ENCODE measurements at places on chromosomes 13 and 19.

DNA sequence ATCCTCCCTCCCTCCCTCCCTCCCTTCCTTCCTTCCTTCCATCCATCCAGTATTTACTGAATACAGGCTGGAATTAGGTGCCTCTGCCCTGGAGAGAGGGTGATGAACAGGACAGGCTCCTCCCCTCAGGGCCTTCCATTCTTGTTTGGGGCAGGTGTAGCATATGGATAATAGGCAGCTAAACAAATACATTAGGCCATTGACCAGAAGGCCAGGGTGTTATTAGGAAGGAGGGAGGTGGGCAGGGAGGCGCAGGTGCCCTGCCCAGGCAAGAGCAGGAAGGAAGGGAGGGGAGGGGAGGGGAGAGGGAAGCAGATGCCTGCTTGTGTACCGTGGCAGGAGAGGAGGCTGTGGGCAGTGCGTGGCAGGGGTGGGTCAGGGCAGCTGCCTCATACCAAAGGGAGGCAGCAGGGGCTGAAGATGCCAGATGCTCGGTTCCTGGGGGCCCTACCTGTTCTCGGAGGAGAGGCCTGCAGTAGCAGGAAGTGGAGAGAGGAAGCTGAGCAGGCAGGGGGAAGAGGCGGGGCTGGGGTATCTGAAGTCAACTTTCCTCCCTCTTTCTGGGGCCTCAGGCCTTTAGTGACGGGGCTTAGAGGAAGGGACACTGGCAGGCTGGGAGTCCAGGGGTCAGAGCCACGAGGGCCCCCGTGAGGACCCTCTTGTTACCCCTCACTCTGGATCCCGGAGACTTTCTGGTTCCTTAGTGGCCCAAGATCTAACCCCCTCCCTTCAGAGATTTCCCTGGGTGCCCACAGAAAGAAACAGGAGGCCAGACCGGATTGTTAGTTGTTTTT lies at the start of gene RINL:
RINL (minus strand) TSS at position 495 of the 794 bp plus-strand sequence. CDS start 1,533 bp downstream, outside the sequence.
- peak; percentile 93 for DNase-seq

- no peak for DNase-seq
Measured at GRCh38 chr19:5292453-5292821, 48.2 kb downstream of the PTPRS start.

GRCh38 chr19:14614099-14614412 lies 31.2 kb downstream of the CLEC17A start:
- DNase-seq: no peak

DNA sequence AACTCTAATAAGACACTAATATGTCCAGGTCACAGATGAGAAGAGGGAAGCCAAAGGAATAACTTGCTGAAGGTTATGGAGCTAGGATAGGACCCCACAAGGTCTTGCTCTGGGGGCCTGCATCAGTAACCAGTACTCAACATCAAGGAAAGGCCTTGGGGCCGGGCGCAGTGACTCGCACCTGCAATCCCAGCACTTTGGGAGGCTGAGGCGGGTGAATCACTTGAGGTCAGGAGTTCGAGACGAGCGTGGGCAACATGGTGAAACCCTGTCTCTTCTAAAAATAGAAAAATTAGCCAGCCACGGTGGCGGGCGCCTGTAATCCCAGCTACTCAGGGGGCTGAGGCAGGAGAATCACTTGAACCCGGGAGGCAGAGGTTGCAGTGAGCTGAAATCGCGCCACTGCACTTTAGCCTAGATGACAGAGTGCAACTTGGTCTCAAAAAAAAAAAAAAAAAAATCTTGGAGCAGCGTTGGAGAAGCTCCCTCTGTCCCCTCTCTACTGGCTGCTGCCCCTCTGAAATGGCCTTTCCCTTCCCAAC lies 1.8 kb downstream of the LONP1 start:
- no peak for DNase-seq

- DNase-seq: no peak
Measured at GRCh38 chr19:53394522-53394973, 401 bp upstream of the ZNF765 start.

- DNase-seq: peak; percentile 57
Measured at GRCh38 chr13:77697217-77698103, at the start of gene SLAIN1. Gene SLAIN1, plus strand, starts transcription at chr13:77697687. Its CDS starts 227 bp downstream, at chr13:77697914.

DNA sequence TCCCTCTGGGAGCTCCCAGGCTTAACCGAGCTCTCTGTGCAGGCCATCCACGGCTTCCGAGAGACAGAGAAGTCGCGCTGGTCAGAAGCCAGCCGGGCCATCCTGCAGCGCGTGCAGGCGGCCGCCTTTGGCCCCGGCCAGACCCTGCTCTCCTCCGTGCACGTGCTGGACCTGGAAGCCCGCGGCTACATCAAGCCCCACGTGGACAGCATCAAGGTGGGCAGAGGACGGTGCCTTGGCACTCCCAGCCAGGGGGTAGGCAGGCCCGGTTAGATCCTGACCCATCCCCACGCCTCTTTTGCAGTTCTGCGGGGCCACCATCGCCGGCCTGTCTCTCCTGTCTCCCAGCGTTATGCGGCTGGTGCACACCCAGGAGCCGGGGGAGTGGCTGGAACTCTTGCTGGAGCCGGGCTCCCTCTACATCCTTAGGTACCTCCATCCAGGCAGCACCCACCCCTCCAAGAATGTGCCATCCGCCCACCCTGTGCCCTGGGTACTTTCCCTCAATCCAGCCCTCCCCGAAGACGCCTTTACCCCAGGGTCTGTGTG lies 1.5 kb downstream of the PSPN start:
- no peak for DNase-seq

DNA sequence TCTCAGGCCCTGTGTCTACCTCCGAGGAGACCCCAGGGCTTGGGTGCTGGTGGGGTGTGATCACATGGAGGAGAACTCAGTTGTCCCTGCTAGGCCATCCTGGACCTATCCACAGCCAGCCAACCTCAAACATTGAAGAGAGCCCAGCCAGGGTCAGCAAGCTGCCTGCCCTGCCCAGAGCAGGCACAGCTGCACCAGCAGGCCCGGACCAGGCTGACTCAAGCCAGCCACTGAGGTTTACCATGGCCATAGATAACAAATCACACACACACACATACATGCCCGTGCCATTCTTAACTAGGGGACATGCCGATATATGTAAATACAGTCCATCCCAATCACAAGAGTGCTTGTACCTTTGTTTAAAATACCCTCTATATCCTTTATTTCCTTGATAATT lies 8.1 kb downstream of the ARHGEF7 start:
- DNase-seq: no peak

DNA sequence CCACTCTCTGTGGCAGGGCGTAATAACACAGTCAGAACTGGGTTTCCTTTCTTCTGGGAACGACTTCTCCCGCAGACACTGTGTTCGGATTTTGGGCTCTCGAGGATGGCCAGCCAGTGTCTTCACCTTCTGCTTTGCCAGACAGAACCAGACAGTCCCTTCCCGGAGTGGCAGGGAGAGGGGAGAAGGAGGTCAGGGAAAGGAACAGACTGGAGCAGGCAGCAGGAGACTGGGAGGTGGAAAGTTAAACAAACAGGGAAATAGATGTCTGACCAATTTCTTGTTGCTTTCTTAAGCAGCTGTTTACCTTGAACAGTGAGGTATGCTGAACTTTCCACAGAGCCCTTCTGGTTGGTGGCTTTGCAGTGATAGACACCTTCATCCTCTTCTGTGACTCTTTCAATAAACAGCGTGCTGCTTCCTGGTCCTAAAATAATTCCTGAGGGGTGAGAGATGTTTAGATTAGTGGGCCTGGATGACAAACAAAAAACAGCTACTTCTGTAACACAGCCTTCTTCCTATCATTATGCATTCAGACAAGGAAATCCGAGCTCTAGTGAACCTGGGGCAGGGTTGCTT lies 137.6 kb downstream of the FLT1 start:
- no peak for DNase-seq

GRCh38 chr13:21478881-21479808 lies 20.0 kb upstream of the ZDHHC20 start:
- DNase-seq: no peak

- DNase-seq: no peak
Measured at GRCh38 chr13:39938596-39938995, 283.1 kb downstream of the COG6 start.

- no peak for DNase-seq
Measured at GRCh38 chr13:64810750-64811149, 2419.4 kb downstream of the PCDH9 start.

GRCh38 chr19:18266771-18267686 lies 7.2 kb downstream of the IQCN start:
- no peak for DNase-seq

GRCh38 chr19:39671739-39672363 lies 16.1 kb downstream of the LGALS16 start:
- no peak for DNase-seq

DNA sequence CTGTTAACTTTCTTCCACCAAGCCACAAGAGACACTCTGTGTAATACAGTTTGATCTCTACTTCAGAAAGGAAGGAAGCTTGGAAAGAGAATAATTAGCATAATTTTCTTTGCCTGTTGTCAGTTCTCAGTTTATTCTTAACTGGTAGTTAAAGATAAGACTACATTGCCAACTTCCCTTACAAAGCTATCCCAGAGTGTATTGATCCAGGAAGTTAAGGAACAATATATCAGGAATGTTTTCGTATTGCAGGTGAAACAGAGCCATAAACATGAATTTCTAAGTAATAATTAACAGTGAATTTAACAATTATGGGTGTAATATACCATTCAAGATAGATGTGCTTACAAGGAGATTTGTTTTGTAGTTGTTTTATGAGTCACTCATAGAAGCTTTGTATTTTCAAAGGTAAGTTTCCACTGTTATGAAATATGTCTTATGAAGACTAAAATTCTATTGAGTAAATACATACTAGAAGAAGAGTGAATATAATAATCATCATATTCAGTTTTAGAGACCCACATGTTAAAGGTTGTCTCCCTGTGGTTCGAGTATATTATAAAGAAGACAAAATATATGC lies 88.4 kb upstream of the KLF5 start:
- no peak for DNase-seq

GRCh38 chr19:1861599-1862031 lies 1.8 kb downstream of the KLF16 start:
- no peak for DNase-seq

GRCh38 chr13:106151056-106151699 lies 384.3 kb downstream of the EFNB2 start:
- DNase-seq: no peak

- DNase-seq: no peak
Measured at GRCh38 chr13:25778808-25779305, 273.0 kb downstream of the SHISA2 start.

GRCh38 chr19:19619181-19619848 lies 828 bp upstream of the PBX4 start:
- DNase-seq: no peak

- DNase-seq: no peak
Measured at GRCh38 chr19:55383279-55384130, 587 bp downstream of the TMEM238 start.

DNA sequence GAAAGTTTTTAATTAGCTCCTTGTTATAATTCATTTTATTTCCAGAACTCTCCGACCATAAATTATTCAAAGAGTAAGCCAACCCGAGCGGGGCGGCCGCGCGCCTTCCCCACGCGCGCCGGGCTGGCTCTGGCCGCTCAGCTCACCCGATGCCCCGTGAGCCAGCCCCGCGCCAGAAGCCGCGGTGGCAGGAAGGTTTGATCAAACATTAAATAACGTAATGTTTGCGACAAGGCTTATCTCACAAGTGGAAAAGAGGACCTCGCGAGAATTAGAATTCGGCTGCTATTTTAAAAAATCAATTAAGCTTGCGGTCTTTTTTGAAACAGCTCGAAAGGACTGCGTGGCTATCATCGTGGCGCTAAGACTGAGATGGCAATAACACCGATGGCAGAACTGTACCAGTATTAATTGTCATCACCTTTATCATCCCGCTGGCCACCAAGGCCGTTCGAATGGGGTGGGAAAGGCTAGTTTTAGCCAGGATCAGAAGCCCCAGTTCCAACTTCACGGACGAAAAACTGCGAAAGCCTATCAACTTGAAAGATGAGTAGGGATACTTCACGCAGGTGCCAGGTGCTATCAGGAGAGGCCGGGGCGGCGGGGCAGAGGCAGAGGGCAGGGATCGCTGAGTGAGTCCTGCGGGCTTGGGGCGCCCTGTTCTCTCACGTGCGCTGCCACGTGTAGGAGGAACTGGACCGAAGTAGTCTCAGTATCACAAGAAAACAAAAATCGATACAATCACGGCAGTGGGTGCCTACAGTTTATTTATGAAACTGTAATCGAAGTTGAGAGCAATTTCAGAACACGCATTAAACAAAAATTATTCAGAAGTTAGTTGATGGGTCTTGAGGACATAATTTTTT lies 6.4 kb downstream of the POU4F1 start:
- no peak for DNase-seq

- DNase-seq: peak; percentile 39
Measured at GRCh38 chr13:110524541-110525257, 36.8 kb downstream of the RAB20 start.

DNA sequence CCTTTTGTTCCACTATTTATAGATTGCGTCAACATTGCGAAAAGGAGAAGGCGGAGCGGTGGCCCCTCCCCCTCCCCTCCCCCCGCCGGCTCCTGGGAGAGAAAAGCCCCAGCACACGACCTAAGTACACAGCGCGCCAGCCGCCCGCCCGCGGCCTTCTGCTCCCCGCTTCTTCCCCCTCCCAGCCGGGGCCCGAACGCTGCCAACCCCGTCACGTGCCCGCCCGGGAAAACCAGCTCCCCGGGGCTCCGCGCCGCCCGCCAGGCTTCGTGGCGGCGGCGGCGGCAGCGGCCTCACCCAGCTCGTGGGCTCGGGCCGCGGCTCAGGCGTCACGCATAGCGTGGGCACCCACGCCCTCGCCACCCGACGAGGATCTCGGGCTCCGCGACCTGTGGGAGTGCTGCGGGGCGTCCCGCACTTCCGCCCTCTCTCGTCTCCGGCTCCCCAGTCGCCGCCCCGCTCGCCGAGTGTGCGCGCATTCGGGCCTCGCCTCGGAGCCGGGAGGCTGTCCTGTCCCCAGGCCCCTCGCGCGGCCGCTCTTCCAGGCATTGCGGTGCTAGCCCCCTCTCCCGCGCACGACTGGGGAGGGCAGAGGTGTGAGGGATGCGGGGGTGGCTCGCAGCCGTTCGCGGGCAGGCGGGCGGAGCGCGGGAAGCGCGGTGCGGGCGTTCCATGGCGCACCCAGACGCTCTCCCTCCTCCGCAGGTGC lies 110.5 kb downstream of the KCNRG start:
- peak; percentile 52 for DNase-seq

- DNase-seq: no peak
Measured at GRCh38 chr19:39399668-39400050, 7.0 kb upstream of the ZFP36 start.

- DNase-seq: no peak
Measured at GRCh38 chr13:80498433-80498832, 157.5 kb upstream of the SPRY2 start.

DNA sequence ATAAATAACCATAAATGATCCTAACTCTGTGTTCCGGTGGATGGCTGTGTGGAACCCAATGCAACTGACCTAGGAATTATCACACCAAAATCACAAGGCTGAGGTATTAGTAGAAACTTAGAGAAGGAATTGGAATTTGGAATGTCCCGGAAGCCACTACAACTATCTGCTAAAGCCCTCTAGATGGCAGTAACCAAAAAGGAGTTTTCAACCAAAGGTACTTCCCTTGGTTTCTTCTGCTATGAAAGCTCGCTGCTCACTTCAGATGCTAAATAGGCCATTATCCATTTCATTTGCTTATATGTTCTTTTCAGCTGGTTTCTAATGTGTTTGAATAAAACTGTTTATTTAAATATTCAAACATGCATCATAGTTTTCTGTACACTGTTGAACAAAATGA lies 1589.1 kb upstream of the SPRY2 start:
- DNase-seq: peak; percentile 7

- DNase-seq: no peak
Measured at GRCh38 chr13:39956036-39956435, 300.6 kb downstream of the COG6 start.

- DNase-seq: no peak
Measured at GRCh38 chr13:44240611-44241145, 132.9 kb upstream of the SERP2 start.

- no peak for DNase-seq
Measured at GRCh38 chr13:80116107-80116506, 224.8 kb downstream of the SPRY2 start.

All from NCI-H2081 treated with DMSO at 0.1 percent for 48 hours (cell line).